ENCODE measurements at places on chromosomes 11 and 22.

DNA sequence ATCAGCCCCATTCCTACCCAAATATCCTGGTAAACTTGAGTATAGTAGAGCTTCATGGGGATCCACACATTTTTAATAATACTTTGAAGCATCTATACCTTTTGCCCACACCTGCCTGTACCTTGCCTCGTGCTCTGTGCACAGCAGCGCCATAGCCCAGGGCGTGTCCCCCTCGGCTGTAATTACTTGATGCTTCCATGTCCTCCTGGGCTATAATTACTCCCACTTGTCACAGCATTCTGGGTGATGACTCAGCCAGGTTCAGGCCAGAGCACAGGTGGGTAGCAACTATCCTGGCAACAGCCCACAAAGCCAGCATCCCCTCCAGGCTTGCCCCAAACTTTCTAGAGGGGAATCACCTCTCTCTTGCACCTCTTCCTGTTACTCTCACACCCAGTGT lies 23.7 kb upstream of the SLC36A4 start:
- peak; percentile 42 for DNase-seq

DNA sequence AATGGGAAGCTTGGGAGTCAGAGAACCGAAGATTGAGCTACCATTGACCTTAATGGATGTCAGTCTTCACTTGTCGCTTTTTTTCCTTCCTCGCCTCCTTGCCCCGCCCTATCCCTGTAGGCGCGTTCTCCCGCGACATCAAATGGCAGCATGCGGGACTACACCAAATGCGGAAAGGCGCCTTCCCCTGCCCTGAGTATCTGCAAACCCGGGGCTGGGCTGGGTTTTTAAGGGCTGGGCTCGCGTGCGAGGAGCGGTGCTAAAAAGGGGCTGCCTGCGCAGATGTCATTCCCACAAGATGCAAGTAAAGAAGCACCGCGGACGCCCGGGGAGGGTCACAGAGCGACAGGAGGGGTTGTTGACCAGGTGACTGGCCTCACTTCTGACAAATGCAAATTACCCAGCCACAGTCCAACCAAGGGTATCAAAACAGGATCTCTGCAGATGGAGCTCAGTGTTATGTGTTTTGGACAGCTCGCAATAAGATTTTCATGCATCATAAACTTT lies 4.7 kb upstream of the FAM111B start:
- no peak for DNase-seq

GRCh38 chr11:20336056-20336455 lies 27.5 kb upstream of the HTATIP2 start:
- no peak for DNase-seq

- no peak for DNase-seq
Observed at GRCh38 chr11:122656073-122656630, 630 bp downstream of the UBASH3B start.

DNA sequence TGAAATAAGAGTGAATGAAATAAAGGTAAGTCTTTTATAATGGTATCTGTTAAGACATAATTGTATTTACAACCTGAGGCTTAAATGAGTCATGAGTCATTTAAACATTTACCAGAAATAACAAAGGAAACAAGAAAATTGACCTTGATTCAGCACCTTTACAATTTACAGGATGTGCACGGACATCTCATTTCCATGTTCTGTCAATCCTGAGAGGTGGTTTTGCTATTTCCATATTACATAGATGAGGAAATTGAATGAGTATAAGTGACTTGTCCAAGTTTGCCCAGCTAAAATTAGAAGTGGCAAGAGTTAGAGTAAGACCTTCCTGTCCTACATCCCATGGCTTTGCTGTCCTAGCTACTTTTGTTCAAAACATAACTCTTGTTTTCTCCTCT lies 89.1 kb downstream of the TRIM44 start:
- DNase-seq: no peak

DNA sequence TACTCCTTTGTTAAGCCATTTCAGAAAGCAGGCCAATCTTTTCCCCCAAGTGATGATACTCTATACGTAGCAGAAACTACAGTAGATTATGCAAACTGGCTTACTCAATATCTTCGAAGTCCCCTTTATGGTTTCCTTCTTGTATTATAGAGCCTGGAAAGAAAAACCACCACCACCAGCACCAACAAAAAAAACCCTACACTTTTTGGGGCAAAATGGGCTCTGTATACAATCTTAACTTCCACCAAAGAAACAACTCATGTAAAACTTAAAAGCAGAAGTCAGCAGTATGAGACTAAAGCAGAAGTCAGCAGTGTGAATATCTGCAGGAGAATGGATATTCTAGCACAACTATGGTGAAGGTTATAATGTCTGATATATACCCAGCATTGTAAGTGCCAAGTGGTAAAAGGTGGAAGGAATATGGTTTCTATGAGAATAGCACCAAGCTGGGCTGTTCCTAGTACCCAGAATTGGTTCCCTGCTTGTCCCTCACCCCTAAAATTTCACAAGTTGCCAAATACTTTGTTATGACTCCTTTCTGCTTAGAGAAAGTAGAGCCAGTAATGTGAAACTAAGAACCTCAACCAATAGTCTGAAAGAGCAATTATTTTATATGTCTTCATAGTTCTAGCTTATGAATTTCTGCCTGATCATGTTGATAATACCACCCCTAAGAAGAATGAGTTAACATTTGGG lies 252.1 kb downstream of the SBF2 start:
- no peak for DNase-seq

DNA sequence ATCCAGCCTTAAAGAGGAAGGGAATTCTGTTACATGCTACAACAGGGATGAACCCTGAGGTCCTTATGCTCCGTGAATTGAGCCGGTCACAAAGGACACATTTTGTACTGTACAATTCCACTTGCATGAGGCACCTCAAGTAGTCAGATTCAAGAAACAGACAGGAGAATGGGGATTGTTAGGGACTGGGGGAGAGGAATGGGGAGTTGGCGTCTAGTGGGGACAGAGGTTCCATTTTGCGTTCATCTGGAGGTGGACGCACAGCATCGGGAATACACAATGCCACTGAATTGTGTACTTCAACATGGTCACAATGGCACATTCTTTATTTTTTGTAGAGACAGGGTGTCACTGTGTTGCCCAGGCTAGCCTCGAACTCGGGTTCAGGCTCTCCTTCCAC lies 14.1 kb downstream of the TBX1 start:
- no peak for DNase-seq

- no peak for DNase-seq
Observed at GRCh38 chr11:2758751-2759150, 59.0 kb upstream of the KCNQ1OT1 start.

DNA sequence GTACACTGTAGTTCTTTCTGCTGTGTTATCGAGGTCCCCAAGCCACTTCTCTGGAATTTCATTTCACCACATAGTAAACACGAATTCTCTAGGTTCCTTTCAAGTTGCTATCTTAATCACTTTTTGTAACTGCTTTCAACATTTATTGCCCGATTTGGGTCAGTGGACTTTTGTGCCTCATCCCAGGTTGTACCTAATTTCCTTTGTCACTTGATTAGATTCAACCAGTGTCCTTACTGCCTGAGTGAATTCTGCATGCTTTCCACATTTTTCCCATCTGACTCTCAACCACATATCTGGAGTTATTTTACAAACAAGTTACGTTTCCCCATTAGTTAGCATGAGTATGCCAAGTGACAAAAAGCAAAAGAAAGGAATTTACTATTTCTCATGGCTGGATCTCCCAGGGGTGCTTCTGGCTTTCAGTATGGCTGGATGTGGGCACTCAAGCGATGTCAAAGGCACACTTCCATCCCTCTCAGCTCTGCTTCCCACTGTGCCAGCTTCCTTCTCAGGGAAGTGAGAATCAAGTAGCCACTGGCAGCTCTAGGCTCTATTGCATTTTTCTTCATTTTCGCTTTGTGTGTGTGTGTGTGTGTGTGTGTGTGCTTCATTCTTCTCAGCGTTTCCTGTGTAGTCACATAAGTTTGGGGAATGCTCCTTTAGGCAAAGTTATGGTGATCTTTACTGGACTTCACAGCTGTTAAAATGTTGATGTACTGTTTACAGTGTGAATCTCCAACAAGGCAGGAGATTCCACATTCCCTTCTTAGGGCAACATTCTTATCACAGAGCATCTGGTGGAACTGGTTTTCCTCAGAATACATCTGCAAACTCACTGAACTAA lies 128.9 kb downstream of the DBX1 start:
- DNase-seq: no peak

GRCh38 chr11:107282195-107282594 lies 175.4 kb downstream of the CWF19L2 start:
- no peak for DNase-seq

DNA sequence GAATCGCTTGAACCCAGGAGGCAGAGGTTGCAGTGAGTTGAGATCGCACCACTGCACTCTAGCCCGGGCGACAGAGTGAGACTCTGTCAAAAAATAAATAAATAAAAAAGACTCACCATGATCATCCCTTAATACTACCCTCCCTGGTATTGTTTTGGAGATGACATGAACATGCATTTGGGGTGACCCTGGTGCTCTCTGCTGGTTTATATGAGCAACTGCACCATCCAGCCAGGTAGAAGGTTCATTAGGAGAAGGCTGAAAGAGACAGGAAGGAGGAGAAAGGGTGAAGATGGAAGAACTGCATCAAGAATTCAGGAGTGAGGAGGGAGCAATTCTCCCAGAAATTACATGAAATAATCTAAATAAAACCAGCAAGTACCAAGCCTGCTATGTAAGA lies 37.8 kb downstream of the SLC5A1 start:
- no peak for DNase-seq

All from SHP77 treated with DMSO at 0.1 percent for 48 hours (cell line).